Activated CD4-positive, alpha-beta T cell treated with anti-CD3 and anti-CD28 coated beads for 36 hours (primary cell): ENCODE measurements at places on chromosomes 7 and 10.

- no peak for DNase-seq
Measured at GRCh38 chr10:130029209-130029608, 65.1 kb upstream of the EBF3 start.

DNA sequence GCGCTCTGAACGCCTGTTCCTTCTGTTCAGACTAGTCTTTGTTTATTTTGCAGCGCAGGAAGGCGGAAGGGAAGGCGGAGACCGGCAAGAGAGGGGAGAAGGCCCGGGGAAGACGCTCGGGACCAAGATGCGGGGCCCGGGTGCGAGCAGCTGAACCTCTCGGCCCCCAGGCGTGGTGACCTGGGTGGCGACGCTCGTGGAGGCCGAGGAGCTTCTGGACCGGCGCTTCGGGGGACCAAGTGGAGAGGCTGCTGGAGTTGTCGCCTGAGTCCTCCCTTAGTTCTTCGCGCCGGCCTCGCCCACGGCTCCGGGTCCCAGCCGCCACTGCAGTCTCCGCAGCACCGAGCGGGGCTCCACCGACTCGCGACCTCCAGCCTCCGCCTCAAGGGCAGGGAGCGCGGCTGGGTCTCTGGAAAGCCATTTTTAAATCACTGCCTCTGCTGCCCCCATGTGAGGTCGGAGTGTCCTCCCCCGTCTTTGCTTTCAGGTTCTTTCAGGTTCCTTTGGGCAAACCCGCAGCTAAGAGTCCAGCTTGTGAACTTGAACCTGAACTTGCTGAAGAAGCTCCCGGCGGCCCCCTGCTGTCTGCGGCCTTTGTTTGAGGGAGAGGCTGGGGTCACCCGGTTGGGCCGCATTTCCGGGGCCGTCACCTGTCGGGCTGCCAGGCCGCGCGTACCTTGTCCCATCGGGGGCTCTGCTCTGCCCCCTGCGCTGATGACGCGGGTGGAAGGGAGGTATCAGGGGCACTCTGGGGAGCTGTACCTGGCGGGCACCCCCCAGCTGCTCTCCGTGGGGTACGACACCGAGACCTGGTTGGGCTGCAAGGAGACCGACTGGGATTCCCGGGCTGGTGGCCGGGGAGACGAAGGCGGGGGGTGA, 136.0 kb downstream of the KIF20B start:
- DNase-seq: peak; percentile 53

- DNase-seq: no peak
Measured at GRCh38 chr7:91618776-91619765, 261.4 kb downstream of the MTERF1 start.

DNA sequence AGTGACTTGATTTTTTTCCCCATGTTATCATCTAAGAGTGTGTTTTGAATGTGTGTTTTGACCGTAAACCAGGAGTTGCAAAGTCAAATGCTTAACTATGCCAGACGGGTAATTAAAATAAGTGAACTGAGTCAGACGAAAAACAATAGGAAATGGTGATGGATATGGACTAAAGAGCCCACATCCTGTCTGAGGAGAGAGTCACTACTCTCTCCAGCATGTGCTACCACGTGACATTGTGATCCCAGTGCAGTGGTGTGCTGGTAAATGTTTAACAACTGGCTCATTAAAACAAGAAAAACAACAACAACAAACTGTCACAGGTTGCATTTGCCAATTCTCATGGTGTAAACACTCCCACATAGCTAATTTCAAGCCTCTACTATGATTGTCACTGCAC, 164.3 kb downstream of the SUGCT start:
- DNase-seq: peak; percentile 10

DNA sequence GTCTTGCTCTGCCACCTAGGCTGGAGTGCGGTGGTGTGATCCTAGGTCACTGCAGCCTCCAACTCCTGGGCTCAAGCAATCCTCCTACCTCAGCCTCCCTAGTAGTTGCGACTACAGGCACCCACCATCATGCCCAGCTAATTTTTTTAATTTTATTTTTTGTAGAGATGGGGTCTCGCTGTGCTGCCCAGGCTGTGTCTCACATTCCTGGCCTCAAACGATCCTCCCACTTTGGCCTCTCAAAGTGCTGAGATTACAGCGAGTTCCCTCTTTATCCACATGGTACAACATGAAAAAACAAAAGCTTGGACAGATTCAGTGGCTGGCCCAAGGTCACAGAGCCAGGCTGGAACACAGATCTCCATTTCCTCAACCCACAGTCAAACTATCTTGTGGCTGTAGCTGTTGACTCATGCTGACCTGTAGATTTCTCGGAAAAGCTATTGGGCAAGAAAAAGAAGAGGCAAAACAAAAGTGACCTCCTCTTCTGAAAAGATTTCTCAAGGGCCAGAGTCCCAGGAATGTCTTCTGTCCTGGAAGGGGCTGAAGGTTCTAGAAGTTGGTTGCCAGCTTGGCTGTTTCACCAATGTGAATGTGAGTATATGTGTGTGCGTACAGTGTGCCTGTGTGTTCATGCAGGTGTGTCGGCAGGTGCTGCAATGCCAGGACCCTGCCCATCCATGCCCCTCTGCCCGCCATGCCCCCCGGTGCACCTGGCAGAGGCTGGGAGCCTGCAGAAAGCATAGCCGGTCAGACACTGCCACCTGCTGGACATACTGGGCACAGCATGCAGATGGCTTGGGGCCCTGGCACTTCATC, 28.4 kb downstream of the TMEM130 start:
- peak; percentile 81 for DNase-seq

DNA sequence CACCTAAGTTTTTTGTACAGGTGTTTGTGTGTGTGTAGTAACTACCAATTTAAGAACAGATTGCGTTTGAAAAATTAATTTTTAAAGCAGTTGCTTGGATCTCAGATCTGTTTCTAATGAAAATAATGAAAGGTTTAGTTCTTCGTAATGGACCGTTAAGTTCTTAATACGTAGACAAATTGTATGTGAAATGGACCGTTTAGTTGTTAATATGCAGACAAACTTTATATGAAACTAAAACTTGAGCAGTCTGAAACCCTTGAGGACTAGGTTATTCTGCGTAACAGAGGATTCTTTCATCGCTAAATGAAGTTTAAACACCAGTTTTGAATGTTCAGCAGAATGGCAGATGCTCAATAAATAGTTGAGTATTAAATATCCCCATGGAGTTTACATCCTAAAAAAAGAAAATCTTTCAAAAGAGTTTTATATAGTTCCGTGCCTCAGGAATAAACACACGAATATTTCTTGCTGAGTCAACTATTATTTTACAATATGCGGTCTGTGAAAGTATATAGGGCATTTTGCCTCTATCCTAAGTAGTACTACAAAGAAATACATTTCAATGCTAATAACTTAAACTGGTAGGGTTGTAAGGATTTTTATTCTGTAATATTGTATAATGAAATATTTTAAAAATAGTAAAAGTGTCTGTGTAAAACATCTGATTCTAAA, 1.2 kb downstream of the DBF4 start:
- no peak for DNase-seq

GRCh38 chr10:88241501-88241900, 341.6 kb downstream of the RNLS start:
- DNase-seq: no peak

DNA sequence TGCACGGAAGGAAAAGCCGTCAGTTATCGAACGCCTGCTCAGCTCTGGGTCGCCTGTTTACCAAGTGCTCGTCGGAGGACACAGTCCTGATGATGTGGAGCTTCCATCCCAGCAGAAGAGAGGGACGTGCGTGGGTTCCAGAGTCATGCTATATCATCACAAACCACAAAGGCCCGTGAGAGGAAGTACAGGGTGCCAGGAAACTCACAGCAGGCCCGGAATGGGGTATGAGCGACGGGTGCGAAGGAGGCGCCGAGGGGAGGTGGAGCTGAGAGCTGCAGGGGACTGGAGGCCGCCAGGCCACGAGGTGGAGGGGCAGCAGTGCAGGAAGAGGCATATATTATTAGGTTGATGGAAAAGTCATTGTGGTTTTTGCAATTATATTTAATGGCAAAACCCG, 102.5 kb downstream of the ACTR3B start:
- DNase-seq: peak; percentile 29
